Motor neuron (in vitro differentiated cells): ENCODE measurements at places on chromosomes 3 and 15. TPM values are rescaled to one million over a fixed set of nuclear protein-coding genes. Genes with fewer than 3 reads are reported as not detected.

SCAANT1 gene
- total RNA-seq, result not detected in 2 replicates

STARD5 gene
- total RNA-seq, result 7.0 and 7.4 TPM in 2 replicates

CLSTN2 gene
- total RNA-seq, result 26.2 and 28.4 TPM in 2 replicates

CILP gene
- 0.19 and 0.31 TPM in 2 replicates for total RNA-seq

GREM1 gene
- 0.05 and 0.16 TPM in 2 replicates for total RNA-seq

FETUB gene
- total RNA-seq, result not detected in 2 replicates

NEO1 gene
- total RNA-seq, result 28.7 and 32.5 TPM in 2 replicates

TMC3 gene
- 0.18 and 0.21 TPM in 2 replicates for total RNA-seq

PRICKLE2 gene
- total RNA-seq, result 11.2 and 12.3 TPM in 2 replicates

CMTM6 gene
- total RNA-seq, result 10.8 and 11.4 TPM in 2 replicates

ZFYVE19 gene
- 12.1 and 14.1 TPM in 2 replicates for total RNA-seq

APOD gene
- total RNA-seq, result 0.33 and 0.58 TPM in 2 replicates

CHRM5 gene
- 0.76 and 0.81 TPM in 2 replicates for total RNA-seq

PAK6 gene
- total RNA-seq, result 0.81 and 3.3 TPM in 2 replicates

GRCh38 chr3:65785065-65785645, 253.6 kb downstream of the MAGI1 start:
- peak; percentile 47 for ATAC-seq

GRCh38 chr15:95417761-95418160, 912.7 kb upstream of the NR2F2 start:
- ATAC-seq, result no peak

GRCh38 chr3:113626503-113627371, 69.7 kb downstream of the USF3 start:
- ATAC-seq, result peak; percentile 85

- ATAC-seq, result no peak
Observed at GRCh38 chr15:98529205-98530145, 118.9 kb upstream of the IGF1R start.

GRCh38 chr3:158330870-158331269, 221.0 kb downstream of the RSRC1 start:
- peak; percentile 58 for ATAC-seq

DNA sequence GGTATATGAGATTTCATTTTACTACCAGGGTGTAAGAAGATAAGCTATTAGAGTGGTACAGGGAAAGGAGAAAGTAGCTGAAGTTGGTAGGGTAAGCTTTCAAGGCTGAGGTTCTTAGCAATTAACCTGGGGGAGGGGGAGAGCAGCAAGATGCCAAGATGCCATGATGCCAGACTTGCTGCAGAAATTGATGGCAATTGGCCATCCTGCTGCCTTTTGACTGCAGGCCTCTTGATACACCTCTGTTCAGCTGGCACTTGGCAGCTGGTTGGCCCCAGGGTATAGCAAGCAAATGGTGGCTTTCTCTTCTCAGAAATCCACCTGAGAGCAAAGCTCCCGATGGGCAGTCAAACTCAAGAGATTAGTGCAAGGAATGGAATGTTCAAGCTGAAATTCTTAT, 21.4 kb upstream of the DPH6 start:
- ATAC-seq, result no peak

DNA sequence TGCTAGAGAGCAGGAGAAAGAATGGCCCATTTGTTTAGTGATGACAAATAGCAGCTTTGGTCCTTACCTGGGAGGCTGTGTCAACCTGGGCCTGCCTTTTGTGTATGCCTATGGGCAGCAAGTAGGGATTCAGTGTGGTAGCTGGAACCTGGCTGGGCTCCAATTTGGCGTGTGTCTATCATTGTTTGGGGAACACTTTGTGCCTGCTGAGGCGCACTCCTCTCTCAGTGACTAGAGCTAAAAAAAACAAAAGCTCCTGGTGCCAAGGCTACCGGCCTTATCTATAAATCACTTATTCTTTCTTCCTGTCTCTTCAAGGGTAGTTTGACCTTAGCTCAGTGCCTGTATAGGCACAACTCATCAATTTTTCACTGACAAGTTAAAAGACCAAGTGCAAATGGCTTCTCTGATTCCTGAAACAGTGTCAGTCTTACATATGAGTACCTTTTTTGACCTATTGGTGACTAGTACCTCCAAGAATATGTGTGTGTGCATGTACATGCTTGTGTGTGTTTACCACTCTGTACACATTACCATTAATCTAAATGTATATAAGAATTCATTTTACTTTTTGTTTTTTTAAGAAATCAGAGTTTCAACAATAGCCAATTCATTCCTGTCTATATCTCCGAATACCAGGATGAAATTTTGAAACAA, 54.6 kb downstream of the GMNC start:
- peak; percentile 81 for ATAC-seq

DNA sequence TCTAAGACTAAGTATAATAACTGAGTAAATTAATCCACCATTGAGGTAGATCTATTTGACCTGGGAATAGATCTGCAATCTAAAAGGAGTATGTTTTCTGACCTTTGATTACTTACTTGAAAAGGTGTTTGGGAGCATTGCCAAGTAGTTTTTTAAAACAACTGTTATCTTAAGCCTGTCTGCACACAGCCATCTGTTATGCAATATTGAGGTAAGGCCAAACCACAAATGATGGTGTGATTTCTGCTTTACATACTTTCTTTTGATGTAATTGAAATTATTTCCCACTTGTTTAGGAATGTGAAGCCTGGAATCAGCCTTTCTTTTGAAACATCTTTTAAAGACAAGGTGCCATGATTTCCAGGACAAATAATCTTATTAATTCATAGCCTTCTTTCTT, 274.0 kb downstream of the BBX start:
- ATAC-seq, result no peak

DNA sequence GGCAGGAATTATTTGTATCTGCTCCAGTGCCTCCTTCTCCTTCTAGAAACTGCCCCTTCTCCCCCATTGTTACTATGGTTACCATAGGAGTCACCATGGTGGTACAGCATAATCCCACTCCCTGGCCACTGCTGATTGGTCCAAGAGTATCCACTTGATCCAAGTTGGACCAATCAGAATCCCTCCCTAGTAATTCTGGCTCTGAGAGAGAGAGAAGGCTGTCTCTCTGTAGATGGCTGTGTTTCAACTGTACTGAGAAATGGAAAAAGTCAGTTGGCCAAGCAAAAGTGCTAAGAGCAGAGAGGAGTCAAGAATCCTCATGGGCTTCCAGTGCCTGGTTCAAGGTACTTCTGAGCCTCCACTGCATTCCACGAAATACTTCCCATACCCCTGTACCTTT, 120.6 kb upstream of the SPATA12 start:
- peak; percentile 48 for ATAC-seq

DNA sequence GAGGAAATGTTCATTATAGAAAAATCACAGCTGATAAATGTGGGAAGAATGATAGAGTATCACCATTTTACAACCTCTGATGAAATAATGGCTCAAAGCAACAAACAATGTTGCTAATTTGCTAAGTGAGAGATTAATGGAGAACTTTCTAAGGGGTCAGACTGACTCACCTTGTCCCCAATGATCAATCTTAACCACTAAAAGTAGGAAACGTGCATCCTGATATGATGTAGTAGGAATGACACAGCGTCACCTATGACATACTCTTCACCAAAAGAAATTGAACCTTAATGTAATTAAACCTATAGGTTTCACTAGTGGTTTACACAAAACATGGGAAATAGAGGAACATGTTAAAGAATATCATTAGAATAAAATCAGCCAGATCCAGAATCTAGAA, 35.1 kb upstream of the MLF1 start:
- no peak for ATAC-seq

DNA sequence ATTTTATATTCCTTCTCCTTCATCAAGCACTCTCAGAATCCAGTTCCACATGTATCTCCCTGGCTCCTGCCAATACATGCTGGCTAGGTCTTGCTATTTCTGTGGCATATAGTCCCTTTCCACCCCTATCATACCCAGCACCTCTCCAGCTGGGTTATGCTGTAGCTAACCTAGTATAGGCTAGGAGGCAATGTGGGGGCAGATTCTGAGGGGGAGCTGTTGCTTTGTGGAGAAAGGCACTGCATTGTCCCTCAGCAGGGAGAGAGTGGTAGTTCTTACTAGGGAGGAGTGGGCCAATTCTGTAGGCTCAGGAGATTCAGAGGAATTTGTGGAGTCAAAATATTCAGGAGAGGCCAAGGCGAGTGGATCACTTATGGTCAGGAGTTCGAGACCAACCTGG, 39.4 kb upstream of the UBL7 start:
- no peak for ATAC-seq

GRCh38 chr3:6791161-6791560, 69.8 kb upstream of the GRM7 start:
- no peak for ATAC-seq

GRCh38 chr3:58066842-58067241, 58.6 kb downstream of the FLNB start:
- ATAC-seq, result peak; percentile 6

GRCh38 chr15:68078365-68078764, 24.2 kb downstream of the PIAS1 start:
- ATAC-seq, result no peak

- ATAC-seq, result no peak
Observed at GRCh38 chr3:3778641-3779270, 20.5 kb upstream of the LRRN1 start.

GRCh38 chr3:129971351-129972052, 3.0 kb upstream of the TRH start:
- ATAC-seq, result no peak

DNA sequence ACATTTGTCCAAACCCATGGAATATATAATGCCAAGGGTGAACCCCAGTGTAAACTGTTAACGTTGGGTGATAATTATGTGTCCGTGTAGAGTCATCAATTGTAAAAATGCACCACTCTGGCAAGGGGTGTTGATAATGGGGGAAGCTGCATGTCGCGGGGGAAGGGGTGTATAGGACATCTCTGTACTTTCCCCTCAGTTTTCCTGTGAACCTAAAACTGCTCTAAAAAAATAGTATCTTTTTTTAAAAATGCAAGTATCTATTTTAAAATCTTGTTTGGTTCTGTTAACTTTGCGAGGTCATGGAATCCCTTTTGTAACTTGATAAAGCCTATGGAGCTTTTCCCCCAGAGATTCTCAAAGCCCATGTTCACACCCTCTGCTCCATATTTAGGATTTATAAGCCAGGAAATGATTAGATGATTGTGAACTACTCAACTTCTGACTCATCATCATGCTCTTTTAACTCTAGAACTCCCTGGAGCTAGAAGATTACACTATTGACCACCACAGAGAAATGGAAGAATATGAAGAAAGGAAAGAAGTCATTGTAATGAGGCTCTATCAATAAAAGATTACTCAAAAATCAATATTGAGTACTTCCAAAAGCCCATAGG, 56.1 kb upstream of the C3orf49 start:
- ATAC-seq, result no peak

GRCh38 chr3:42590989-42591756, 513 bp downstream of the SS18L2 start:
- ATAC-seq, result peak; percentile 36

GRCh38 chr3:46293991-46294833, 52.0 kb downstream of the CCR3 start:
- ATAC-seq, result peak; percentile 17

DNA sequence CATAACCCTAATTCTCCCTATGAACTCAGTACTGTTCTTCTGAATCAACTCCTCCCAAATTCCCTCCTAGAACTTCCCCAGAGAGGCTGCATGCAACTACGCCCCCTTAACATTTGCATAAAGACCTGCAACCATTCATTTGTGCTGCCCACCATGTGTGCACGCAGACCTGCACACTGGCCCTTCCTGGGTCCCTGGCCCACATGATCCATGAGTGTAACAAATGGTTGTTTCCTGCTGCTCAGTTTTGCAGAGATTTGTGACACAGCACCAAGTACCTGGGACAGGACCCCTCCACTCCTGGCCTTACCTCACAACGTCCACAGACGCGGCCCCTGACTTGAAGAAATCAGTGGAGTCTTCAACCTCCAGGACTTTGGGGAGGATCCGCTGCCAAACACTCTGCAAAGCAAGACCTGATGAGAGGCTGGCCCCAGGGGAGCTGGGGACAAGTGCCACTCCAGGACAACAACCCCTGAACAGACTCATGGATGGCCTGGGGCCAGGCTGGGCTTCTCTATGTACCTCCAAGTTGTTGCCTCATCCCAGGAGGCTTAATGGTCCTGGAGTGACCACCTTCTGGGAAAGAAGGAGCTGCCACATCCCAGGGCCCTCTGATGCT, 33.8 kb downstream of the ALDH1L1 start:
- ATAC-seq, result no peak

DNA sequence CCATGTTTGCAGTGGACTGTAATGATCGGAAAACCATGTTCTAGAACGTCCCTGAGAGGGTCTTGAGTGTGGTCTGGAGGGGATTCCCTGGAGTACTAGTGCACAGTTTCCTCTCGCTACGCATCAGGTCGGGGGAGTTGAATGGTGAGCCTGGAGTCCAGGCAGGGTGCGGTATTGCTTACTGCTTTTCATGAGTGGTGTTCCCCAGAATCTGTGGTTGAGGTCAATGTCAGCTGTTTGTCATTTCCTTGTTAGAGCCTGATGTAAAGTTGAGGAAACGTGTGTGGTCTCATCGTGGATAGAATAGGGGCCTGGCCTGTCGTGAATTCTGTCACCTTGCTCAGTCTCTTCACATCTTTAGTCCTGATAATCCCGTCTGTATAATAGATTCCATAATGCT, 328.2 kb upstream of the LRRFIP2 start:
- no peak for ATAC-seq

GRCh38 chr3:37974121-37975083, 16.2 kb upstream of the VILL start:
- peak; percentile 90 for ATAC-seq

DNA sequence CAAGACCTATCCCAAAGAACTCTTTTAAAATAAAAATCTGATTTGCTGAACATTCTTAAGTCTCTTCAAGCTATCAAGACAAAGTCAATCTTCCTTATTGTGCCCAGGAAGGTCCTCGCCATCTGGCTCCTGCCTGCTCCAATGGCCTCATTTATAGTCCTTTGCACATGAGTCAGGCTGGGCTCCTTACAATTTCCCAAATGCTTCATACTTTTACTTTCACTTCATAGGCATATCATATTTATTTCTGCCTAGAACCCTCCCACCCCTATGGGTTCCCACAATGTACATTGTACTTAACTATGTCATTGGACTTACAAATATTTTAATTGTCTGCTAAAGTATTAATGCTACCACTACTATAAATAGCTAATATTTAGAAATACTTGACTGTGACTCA, 9.1 kb downstream of the THRB start:
- no peak for ATAC-seq

DNA sequence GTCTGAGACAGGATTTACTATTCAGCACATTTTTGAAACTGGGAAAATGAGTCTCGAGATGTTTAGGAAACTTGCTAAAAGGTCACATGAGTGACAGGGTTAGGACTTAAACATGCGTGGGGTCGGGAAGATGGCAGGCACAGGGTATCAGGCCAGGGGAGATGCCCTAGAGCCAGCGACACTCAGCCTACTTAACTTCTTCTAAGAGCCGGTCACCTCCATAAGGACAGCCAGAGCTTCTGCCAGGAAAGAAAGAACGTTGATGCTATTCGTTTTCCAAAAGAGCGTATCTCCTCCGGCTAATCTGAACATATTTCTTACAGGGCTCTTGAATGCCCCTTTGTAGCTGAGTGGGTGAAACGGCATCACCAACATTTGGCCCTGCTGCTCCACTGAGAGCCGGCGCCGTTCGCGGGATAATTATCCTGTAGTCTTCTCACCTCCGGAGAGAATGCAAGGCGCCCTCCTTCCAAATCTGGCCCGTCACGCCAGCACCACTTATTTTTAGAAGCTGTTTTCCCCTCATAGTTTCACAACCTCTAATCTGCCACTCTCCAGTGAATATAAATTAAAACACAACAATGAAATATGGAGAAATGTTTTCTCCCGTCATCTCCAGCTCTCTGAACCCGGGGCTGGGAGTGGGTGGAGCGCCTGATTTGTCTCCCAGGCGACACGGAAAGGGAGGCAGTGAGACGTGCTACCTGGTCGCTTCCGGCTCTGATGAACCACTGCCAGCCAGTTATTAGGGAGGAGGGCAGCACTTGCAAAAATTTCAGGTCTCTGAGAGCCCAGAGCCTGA, 58.5 kb downstream of the LIPC start:
- no peak for ATAC-seq
